CD4-positive, alpha-beta T cell treated with Interleukin-6 at 100 ng/mL for 8 hours (primary cell): ENCODE measurements at places on chromosomes 12 and 14.

DNA sequence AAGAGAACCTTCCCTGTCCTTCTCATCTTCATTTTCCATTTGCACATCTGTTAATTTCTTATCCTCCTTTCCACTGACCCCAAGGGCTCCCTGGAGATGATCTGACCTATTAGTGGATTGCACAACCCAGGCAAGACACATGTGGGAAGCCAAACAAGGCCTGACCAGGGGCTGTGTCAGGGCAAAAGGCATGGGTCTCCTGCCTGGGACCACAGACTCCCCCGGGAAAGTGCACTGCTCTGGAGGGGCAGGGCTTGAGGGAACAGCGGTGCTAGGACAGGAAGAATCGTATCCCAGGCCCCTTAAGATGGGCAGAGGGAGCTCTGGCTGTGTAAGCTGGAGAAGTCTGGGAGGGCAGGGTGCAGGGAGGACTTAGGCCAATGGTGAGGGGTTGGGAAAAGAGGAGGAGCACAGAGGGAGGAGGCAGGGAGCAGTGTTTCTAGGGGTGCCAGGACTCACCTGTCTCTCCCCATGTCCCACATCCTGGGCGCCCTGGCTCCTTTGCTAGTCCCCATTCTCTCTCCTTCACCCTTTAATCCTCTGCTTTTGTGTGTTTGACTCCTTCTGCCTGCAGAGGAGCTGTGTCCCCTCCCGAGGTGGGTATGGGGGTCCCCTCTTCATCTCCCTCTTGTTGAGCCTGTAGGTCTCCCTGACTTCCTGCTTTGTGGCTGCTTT, 25.3 kb downstream of the PLEKHG3 start:
- DNase-seq, result no peak

GRCh38 chr12:128829861-128830504, 6.2 kb upstream of the SLC15A4 start:
- no peak for DNase-seq

- peak; percentile 87 for DNase-seq
Observed at GRCh38 chr12:124466216-124467128, 100.9 kb downstream of the NCOR2 start.

DNA sequence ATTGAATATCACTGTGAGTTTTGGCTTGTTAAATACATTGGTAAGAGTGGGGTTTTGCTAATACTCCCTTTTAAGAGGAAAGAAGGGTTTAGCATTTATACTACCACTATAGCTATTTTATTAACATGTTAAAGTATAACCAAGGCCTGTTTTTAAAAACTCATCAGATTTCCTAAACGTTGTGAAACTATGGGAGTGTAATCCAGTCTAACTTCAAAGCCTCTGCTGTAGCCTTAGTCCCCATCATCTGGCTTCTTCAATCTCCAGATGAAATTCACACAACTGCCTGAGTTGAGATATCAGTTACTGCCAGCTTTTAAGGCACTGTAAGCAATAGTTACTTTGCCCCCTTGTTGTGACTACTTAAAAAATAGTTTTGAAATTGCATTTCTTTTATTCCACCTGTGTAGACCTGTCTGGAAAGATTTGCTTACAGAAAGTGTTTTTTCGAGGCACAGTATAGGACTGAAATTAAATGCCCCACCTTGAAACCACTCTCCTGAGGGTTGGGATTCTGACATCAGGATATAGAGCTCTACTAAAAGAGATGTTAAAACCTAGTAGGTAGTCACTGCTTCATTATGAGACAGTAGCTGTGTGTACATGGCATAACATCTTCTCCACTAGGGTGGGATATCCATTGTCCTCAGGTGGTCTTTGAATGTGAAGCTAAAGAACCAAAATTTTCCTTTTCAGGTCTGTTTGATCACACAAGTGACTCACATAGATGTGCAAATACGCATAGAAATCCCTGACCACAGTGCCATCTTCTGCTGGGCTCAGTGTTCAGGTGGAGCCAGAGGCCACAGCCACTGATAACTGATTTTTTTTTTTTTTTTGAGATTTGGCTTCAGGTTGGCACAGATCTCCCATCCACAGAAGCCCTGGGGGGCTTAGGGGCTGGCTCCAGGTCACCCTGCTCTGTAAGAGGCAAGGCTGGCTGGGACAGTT, 125.5 kb downstream of the DAAM1 start:
- no peak for DNase-seq

DNA sequence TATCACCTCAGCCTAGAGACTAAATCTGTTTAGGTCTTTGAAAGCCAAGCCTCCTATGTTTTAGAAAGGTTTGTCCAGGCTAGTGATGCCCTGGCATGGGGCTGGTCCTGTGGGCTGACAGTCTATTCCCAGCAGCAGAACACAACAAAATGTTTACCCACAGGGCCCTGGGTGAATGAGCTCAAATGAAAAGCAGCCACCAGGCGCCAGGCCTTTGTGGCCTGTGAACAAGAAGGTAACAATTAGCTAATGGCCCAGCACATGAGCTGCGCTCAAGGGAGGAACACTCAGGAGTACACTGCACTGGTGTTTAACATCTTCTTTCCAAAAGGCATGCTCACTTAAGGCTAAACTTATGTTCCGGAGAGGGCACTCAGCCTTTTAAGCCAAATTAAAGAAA, 202.2 kb downstream of the MON2 start:
- DNase-seq, result no peak

GRCh38 chr14:32940066-32940651, 1.5 kb downstream of the NPAS3 start:
- DNase-seq, result no peak

GRCh38 chr12:106342397-106343213, 14.9 kb upstream of the POLR3B start:
- no peak for DNase-seq

- no peak for DNase-seq
Observed at GRCh38 chr14:38490273-38490672, 234.4 kb upstream of the CLEC14A start.

- DNase-seq, result no peak
Observed at GRCh38 chr12:115672086-115672485, 605.4 kb downstream of the MED13L start.

- DNase-seq, result no peak
Observed at GRCh38 chr14:52018252-52018651, 28.9 kb downstream of the RTRAF start.

DNA sequence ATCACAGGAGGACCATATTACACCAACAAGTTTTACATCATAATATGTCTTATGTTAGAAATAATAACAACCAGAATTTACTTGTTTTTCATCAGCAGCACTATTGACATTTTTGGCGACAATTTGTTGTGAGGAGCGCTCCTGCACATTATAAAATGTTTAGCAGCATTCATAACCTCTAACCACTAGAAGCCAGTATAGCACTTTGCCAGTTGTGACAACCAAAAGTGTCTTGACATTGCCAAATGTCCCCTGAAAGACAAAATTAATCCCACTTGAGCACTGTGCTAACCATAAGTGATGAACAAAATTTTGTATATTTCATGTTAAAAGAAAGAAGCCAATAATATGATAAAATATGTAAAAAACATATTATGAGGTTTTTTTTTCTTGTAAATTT, 356.9 kb upstream of the LMO3 start:
- DNase-seq, result no peak
